Lung microvascular endothelial cell (primary cell): ENCODE measurements at places on chromosomes 2 and 18. TPM values are rescaled to one million over a fixed set of nuclear protein-coding genes. Genes with fewer than 3 reads are reported as not detected.

The CABLES1 gene
- 29.9 and 74.8 TPM in 2 replicates for total RNA-seq

- no peak for DNase-seq
Observed at GRCh38 chr2:179248024-179248348, 16.6 kb downstream of the SESTD1 start.

DNA sequence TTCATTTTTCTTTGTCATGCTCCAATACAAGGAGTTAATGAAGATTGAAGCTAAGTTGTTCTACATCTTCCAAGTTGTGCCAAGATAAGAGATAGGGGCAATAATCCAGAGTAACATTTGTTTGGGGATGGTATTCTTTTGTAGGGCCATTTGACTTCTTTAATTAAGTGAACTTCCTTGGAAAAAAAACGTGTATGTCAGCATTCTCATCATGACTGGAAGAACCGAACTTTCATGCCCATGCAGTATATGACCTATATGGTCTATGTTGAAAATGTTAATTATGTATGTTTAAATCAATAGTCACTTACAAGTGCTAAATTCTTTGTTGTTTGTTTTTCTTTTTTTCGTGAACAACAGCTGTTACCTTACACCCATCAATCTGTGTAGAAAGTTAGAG lies 319.5 kb upstream of the LRRTM1 start:
- DNase-seq = no peak

The AMER3 gene
- total RNA-seq = not detected in 2 replicates

DNA sequence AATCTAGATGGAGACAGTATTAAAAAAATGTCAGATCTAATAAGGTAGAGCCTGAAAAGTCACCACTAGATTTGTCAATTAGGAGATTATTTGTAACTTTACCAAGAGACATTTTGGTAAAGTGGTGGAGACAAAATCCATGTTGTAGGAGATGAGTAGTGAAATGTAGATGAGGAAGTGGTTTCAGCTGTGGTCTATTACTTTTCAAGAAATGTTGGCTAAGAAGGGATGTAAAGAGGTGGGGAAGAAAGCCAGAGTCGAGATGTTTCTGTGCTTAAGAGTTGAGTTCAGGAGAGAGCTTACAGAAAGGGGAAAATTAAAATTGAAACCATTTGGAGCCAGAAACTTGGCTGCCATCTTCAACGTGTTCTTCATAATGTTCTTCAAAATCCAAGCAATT lies 22.2 kb downstream of the ACVR2A start:
- DNase-seq = no peak

The LYG2 gene
- not detected in 2 replicates for total RNA-seq

GRCh38 chr2:127128445-127128904 lies 21.5 kb upstream of the BIN1 start:
- DNase-seq = no peak

The TEKT4 gene
- not detected in 2 replicates for total RNA-seq

The UGT1A1 gene
- total RNA-seq = not detected in 2 replicates
